Amygdala (tissue), 56 donors: ENCODE measurements at places on chromosomes 6 and 20.

GRCh38 chr6:16238963-16239797, 793 bp downstream of the GMPR start:
- peak; percentile 44 for DNase-seq

GRCh38 chr6:165308926-165309731, at the start of gene C6orf118:
Gene C6orf118, minus strand, starts transcription at chr6:165309605. Its CDS starts 19 bp downstream, at chr6:165309586.
- peak; percentile 49 for DNase-seq

DNA sequence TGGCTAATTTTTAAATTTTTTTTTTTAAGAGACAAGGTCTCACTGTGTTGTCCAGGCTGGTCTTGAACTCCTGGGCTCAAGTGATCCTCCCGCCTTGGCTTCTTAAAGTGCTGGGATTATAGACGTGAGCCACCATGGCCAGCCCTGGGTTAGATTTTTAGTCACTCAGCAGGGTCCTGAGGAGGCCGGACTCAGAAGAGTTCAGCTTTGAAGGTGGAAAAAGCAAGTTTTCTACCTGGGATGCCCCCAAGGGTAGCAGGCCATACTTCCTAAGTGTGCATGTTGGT, 44.2 kb downstream of the FGD2 start:
- DNase-seq, result no peak

GRCh38 chr6:45009576-45009975, 318.6 kb upstream of the RUNX2 start:
- DNase-seq, result no peak

DNA sequence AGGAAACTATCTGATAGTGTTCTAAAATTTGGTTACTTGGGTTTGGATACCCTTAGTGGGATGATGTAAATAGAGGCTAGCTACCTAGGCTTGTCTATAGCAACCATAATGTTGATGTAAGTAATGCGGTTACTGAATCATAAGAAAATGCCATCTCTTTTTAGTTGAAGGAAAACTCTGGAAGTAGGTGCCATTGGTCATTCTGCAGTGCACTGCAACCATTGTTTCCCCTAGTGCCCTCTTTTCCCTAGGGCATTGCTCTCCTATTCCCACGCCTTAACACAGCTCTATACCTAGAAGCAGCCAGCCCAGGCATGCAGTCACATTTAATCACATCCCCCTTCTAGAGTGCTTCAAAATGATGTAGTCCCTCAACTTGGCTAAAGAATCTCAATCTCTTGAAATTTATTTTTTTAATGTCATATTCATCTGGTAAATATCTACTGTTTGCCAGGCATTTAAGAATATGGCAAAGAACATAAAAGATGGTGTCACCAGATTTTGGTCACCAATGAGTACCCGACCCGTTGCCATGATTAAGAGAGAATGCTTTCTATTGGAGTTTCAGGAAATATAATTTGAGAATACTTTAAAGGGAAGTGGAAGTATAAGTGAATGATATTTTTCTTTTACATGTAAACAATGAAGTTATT, 10.4 kb downstream of the LOC128125822 start:
- no peak for DNase-seq

DNA sequence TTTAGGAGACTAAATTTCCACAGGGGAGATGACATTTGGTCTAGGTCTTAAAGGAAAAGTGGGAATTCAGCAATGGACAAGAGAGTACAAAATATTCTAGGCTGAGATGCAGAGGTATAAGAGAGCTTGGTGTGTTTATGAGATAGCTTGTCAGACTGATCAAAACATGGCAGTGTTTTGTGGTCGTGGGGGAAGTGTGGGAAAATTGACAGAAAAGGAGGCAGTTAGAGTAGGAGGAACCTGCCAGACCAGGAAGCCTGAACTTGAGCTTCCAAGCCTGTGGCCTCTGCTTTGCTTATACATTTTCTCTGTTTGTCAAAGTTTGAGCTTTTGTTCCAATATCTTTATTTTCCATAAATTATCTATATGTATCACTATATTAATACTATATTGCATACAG, 69.5 kb upstream of the MAP3K7 start:
- DNase-seq, result no peak

DNA sequence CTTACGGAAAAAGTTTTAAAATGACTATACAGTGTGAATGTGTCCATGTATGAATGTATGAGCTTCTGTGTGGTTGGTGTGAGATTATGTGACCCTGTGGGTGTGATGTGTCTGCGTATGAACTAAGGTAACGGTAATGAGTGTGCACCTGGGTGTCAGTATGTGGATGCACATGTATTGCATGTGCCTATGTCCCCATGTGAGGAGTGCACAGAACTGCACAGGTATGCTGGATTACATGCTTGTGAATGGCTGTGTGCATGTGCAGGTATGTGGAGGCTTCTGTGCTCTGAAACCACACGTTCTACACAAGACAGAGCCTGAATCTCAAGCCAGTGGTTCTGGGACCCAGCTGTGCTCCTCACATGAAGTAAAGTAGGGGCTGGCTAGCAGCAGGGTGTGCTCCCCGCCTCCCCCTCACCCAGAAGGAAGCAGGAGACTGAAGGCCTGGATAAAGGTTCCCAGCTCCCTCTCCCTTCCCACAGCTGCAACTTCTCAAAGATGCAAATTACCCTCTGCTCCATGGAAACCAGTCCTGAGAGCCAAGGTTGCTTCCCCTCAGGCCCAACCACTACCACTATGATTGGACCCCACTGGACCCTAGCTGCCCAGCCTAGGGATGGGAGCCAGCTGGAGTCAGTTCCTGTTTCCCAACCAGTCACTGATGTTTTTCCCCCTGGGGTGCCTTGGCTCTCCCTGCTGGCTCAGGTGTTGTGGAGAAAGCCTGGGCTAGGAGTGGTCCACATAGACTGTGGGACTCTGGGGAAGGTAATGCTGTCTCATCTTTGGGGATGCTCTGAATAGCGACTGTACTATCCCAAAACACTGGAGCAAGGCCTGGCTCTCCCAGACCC, 24.8 kb upstream of the SPDEF start:
- DNase-seq, result no peak

DNA sequence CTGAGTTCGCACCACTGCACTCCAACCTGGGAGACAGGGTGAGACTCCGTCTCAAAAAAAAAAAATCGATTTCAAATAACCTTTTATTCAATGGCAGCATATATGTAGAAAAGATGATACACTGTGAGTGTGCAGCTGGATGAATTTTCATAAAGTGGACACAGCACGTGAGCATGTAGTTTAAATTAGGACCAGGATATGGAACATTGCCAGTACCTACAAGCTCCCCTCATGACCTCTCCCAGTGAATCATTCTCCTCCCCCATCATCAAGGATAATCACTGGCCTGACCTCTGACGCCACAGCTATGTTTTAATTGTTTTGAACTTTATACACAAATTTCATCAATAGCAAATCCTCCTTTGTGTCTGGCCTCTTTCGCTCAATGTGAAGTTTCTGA, 53.8 kb upstream of the HDAC2 start:
- DNase-seq, result no peak

DNA sequence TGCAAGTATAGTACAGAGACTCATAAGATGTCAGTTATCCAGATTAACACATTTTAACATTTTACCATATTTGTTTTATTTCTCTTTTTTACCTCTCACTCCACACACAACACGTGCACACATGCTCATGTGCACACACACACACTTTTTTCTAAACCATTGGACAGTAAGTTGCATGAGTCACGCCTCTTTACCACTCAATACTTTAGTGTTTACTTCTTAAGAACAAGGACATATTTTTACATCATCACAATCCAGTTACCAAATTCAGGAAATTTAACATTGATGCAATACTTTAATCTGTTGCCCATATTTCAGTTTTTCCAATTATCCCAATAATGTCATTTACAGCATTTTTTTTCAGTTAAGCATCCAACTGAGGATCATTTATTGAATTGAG, 109.0 kb downstream of the RIN2 start:
- no peak for DNase-seq

GRCh38 chr6:35046103-35046502, 95.0 kb downstream of the TCP11 start:
- DNase-seq, result no peak

- peak; percentile 82 for DNase-seq
These were observed at the start of gene ZFP64 for GRCh38 chr20:52191132-52191915. Gene ZFP64, minus strand, starts transcription at chr20:52191779. Its CDS starts 143 bp downstream, at chr20:52191636.

DNA sequence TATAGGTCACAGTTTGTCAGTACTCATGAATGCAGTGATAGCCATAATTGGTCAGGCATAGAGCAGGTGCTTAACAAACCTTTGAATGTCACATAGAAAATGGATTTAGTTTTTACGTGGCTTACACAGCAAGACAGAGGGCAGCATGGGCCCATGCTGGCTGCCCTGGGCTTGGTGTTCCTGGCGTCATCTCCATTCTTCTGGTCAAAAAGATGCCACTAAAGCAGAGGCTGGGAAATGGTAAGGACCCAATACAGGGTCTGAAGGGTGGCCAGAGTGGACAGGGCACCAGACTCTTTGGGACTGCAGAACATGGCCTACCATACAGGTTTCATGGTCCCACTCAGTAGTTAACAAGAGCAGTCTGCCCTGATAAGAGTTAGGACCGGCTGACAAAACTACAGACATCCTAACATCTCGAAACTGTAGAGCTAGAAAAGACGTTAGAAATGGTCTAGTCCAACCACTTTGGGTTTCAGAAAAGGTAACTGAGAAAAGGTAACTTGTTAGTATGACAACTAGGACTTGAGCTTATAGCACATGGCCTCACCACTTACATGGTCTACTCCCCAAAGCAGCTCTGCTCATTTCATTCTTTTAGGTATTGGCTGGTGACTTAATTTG, 22.6 kb downstream of the HEBP2 start:
- no peak for DNase-seq

GRCh38 chr6:75418233-75418632, 75.4 kb downstream of the FILIP1 start:
- DNase-seq, result no peak

GRCh38 chr6:135163440-135163738, 17.7 kb upstream of the MYB start:
- DNase-seq, result no peak

GRCh38 chr6:74128536-74128935, 432.5 kb downstream of the CD109 start:
- no peak for DNase-seq

- no peak for DNase-seq
These were observed 36.3 kb upstream of the SIRT5 start for GRCh38 chr6:13538084-13538483.

- no peak for DNase-seq
These were observed 181.8 kb downstream of the TBXT start for GRCh38 chr6:165985806-165986299.

DNA sequence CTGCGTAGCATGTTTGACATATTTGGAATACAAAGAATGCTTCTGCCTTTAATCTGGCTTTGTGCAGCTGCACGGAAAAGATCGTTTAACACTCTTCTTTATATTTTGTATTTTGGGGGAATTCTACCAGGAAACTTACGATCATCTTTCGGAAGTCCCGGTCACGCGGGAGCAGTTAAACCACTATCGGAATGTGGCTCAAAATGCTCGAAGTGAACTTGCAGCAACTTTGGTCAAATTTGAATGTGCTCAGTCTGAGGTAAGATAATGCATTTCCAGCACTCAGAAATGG, 42.3 kb downstream of the CCDC170 start:
- no peak for DNase-seq

- DNase-seq, result no peak
These were observed 52.4 kb upstream of the ARMH2 start for GRCh38 chr6:24851086-24851485.

DNA sequence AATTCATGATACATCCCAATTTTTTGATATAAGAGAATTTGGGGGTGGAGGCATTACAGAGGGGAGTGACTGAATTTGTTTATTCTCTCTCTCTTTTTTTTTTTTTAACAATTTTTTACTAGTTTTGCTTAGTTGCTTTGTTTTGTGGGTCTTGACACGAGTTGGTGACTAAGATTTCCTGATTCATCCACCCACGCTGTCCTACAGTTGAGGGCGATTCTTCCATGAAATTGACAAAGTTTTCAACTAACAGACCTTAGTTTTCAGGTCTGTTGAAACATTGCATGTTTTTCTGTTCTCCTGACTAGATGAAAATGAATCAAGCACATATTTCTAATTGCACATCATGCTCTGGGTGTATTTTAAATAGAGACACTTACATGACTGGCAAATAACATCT, 613.8 kb downstream of the TFAP2B start:
- DNase-seq, result no peak

DNA sequence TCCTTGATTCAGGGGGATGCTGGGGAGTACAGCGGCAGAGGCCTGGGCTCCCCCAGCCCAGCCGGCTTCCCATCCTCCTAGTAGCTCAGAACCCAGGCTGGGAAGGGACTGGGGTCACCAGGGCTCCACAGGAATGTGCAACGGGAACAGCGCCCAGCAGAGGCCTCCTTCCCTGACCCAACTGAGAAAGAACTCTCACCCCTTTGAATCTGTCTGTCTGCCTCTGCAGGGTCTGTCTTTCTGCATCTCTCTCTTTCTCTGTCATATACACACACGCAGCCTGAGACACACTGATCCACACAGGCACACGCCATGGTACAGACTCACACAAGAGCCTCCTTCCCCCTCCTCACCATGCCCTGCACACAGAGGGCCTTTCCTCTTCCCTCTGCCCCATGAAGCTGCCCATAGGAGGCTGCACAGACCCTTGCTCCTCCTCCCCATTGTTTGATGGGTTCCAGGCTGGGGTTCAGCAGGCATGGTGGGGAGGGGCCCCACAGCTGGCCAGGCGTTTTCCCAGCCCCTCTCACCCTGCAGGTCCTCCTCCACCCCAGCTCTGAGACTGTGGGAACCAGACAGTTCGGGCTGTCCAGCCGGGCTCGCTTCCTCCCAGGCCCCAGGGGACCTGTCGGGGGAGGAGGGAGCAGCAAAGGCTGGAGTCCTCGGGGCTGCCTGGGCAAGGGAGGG, 2.8 kb downstream of the FOXS1 start:
- DNase-seq, result no peak

DNA sequence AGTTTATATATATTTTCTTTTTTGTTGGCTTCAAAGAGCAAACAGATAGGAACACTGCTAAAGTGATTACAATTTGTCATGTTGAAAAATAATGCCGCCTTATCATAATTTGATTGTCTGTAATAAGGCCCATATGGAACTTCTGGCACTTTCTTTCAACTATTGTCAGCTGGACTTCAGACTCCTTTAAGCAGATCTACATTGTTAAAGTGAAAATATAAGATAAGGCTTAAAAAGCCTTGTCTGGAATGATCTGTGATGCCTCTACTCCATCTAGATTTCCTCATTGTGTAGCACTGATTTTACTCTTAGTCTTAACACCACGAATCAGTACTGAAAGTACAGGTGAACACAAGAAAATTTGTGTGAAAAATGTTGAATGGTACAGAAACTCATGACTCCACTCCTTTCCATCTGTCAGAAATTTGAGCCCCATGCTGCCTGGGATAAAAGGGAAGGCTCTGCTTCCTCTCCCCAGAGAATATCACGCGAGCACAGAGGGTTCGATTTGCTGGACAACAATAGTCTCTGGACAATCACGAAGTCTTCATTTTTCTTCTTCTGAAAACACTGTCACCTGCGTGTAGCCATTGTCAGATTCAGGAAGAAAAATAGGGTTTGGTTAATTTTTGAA, 56.0 kb downstream of the BCAS1 start:
- DNase-seq, result no peak

GRCh38 chr6:136586295-136586694, 36.1 kb upstream of the MAP7 start:
- DNase-seq, result no peak

DNA sequence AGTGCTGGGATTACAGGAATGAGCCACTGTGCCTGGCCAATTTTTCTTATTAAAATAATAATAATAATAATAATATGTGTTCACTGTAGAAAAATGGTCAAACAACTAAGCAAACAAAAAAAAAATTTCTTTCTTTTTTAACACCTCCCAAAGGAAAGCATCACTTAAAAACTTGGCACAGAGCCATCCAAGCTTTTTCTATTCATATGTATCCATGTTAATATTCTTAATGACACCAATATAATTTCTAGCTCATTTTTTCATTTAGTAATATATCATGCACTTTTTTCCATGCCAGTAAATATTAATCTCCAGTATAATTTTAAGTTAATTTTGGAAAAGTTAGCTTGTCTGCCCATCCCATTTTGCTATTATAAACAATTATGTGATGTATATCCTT, 101.8 kb downstream of the MBOAT1 start:
- DNase-seq, result no peak
